Stimulated activated CD4-positive, alpha-beta T cell treated with anti-CD3 and anti-CD28 coated beads, Interleukin-12 subunit alpha, Interleukin-12 subunit beta, amount 100 ng/mL, for 24 hours (primary cell): ENCODE measurements at places on chromosomes 2 and 18.

- DNase-seq: no peak
Measured at GRCh38 chr2:6993229-6993640, 76.0 kb downstream of the RNF144A start.

GRCh38 chr2:42184346-42184745 is 15.2 kb downstream of the EML4 start:
- DNase-seq: no peak

- DNase-seq: no peak
Measured at GRCh38 chr2:77149565-77149964, 372.6 kb downstream of the LRRTM4 start.

GRCh38 chr2:129888461-129888860 is 91.0 kb upstream of the RAB6C start:
- no peak for DNase-seq

GRCh38 chr18:9715978-9716774 is 8.1 kb downstream of the RAB31 start:
- DNase-seq: no peak

DNA sequence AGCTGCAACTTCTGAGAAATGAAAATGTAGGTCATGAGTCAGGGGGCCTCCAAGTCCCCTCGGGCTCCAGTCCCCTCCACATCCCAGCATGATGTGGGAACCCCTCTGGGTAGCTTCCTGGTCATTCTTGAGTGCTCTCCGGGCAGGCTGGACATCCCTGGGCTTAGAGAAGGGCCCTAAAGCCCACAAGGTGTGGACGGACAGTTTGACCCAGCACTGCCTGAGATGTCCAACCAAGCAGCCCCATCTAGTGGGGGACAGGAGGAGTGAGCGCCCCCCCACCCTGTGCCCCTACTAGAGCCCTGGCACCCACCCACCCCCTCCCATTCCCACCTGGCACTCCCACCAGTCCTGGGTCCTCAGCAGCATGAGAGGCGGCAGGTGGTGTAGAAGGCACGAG is 46.0 kb downstream of the CYP27C1 start:
- DNase-seq: no peak

GRCh38 chr2:216429428-216429827 is 17.1 kb downstream of the SMARCAL1 start:
- DNase-seq: no peak

GRCh38 chr2:159904959-159905305 is 106.9 kb upstream of the CD302 start:
- DNase-seq: no peak

DNA sequence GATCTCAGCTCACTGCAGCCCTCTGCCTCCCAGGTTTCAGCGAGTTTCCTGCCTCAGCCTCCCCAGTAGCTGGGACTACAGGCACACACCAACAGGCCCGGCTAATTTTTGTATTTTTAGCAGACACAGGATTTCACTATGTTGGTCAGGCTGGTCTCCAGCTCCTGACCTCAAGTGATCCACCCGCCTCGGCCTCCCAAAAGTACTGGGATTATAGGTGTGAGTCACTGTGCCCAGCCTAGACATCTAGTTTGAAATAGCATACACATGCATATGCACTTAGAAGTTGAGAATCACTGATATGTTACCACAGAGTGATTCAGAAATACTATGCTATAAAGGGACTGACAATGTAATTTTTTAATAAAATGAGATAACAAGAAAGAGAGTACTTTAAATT is 69.8 kb upstream of the CDKL4 start:
- DNase-seq: no peak

DNA sequence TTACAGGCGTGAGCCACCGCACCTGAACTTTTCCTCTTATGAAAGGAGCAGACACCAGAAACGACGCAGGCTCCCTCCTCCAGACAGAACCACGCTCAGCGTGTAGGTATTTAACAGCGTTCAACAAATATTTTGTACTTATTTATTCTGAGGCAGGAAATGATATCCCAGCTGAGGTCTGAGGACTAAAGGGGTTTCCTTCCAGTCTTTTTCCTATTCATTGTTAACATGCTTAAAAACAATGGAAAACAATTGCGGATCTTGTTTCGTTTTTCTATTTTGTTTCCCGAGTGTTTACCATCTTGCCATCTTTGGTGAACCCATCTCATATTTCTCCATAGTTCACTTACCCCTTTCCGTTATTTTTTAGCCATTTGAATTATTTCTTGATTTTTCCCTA is 43.7 kb upstream of the FOSL2 start:
- DNase-seq: no peak

DNA sequence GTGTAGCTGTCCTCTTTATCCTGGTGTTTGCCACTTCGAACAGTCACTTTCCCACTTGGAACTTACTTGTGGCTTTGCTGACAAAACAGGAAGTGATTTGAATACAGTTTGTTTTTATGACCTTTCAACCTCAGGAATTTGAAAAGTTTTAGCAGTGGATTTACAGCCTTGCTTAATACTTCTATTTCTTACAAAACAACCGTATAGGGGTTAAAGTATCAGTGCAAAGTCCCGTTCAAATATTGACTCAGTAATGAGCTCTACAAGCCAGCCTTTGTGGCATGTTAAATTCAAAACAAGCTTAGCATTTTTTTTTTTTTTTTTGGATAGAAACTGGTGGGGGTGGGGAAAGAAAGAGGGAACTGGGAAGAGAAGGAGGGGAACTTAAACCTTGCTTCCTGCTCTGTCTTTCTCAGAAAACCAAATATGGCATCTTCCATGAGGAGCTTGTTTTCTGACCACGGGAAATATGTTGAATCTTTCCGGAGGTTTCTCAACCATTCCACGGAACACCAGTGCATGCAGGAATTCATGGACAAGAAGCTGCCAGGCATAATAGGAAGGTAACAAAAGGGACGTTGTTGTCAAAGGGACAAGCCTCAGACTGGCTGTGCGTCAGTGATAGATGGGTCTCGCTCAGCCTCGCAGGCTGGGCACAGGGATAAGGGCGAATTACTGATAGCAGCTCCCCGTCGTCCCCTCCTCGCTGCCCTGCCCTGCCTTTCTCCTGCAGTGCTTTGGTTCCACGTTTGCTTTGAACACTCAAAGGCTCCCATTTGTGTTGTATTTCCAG is at the start of gene HNMT:
TSS of gene HNMT (plus strand) at position 408 of the 793 bp plus-strand sequence. CDS start at position 427, 19 bp downstream.
- no peak for DNase-seq

DNA sequence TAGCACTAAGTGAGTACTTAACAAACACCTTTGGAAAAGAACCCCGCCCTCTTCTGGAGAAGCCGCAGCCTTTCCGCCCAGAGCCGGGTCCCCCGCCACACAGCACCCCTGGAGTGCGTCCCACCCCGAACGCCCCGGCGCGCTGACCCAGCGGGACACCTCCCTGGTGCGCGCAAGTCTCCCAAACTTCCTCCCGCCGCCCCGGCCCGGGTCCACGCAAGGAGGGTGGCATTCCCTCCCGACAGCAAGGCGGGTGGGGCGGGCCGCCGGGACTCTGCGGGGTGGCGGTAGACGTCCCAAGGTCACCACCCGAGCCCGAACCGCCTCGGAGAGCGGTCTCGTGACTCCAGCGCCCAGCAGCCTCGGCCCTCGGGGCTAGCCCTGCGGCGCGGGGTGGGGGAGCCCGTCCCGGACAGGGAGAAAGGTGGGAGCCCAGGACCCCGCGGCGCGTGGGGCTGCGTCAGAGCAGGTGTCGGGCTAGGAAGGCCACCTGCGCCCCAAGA is 598 bp downstream of the CCDC93 start:
- DNase-seq: peak; percentile 4

- DNase-seq: no peak
Measured at GRCh38 chr2:71045865-71046548, 22.4 kb upstream of the NAGK start.

DNA sequence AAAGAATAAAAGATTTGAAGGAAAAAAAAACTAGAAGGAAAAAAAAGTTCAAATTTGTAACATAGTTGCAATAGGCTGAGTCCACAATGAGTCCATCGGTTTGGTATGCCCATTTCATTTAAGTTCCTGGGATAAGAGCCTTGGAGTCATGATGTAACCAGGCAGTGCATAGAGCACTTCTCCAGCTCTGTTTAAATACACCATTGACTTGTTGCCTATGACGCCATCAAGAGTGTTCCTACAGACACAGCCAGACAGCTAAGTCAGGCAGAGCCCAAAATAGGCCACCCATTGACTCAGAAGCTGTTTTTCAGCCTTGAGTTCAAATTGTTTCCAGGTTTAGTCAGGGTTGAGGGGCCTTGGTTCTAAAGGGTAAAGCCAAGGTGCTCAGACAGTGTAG is 44.9 kb downstream of the SOCS6 start:
- no peak for DNase-seq

DNA sequence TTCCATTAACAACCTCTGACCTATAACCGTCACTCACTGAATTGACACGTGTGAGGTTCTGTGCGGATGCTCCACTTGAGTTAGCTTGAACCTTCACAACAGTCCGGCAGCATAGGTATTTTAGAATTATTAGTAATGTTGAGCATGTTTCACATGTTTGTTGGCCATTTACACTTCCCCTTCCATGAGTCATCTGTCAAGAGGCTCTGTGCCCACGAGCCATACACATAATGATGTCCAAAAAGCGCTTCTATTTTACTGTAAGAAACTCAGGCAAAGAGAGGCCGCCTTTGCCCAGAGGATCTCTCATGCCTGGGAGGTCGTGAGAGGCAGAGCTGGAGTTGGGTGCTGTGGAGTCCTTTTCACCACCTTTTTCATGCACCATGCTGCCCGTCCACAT is 28.9 kb upstream of the TMEM214 start:
- DNase-seq: no peak

DNA sequence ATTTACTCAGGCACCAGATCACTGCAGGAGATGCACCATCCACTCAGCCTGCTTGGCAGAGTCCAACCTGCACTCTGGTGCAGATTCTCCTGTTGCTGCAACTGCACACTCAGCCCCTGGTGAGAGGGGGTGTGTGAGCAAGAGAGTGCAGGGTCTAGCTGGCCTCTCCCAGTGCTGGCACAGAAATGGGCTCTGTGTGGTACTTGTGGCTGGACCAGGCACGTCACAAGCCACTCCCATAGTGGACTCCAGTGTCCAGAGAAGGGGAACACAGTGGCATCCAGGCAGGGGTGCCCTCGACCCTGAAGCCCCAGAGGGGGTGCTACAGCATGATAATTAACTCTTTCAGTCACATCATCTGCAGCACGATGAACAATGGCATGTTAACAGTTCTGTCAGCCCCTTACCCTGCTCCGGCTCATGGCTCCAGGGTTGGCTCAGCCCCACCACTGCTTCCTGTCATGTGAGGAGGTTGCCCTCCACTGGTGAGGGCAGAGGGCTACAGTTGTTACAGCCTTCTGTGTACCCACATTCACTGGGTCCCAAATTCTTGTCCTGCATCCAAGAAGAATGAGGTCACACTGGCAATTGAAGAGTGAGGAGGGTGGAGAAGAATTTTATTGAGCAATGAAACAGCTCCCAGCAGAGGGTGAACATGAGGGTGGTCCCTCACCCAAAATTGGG is 135.7 kb downstream of the EVA1A start:
- DNase-seq: no peak

- no peak for DNase-seq
Measured at GRCh38 chr2:42091671-42092070, 43.9 kb downstream of the PKDCC start.
